Nasal cavity respiratory epithelium epithelial cell of viscerocranial mucosa (primary cell): ENCODE measurements at places on chromosomes 11 and 22. TPM values are rescaled to one million over a fixed set of nuclear protein-coding genes. Genes with fewer than 3 reads are reported as not detected.

The ARHGAP1 gene
- total RNA-seq = 17.4 and 49.9 TPM in 2 replicates

The MCAM gene
- 21.2 and 67.8 TPM in 2 replicates for total RNA-seq

The TRIM48 gene
- total RNA-seq = not detected in 2 replicates

The TSSC4 gene
- total RNA-seq = 49.8 and 77.2 TPM in 2 replicates

The MALAT1 gene
- total RNA-seq = 8,083 and 19,144 TPM in 2 replicates

The MCHR1 gene
- total RNA-seq = 0.14 TPM in 1 of 2 replicates, not detected in the other

The KCNK7 gene
- 0.57 and 0.68 TPM in 2 replicates for total RNA-seq

The TSPAN32 gene
- not detected in 2 replicates for total RNA-seq

The IFITM1 gene
- 5.9 and 7.9 TPM in 2 replicates for total RNA-seq

The REXO2 gene
- 112 and 124 TPM in 2 replicates for total RNA-seq

The MEI1 gene
- total RNA-seq = under 0.01 and 0.07 TPM in 2 replicates

The FZD4 gene
- total RNA-seq = 0.34 and 2.2 TPM in 2 replicates

The SEPTIN3 gene
- 0.21 TPM in 1 of 2 replicates, not detected in the other for total RNA-seq

The LGALS12 gene
- total RNA-seq = not detected in 2 replicates

The OR52R1 gene
- total RNA-seq = not detected in 2 replicates

The KRTAP5-3 gene
- not detected in 2 replicates for total RNA-seq

The OR6A2 gene
- under 0.01 and 0.14 TPM in 2 replicates for total RNA-seq

The DDT gene
- total RNA-seq = 53.7 and 68.4 TPM in 2 replicates

The MB gene
- 0.21 TPM in 1 of 2 replicates, not detected in the other for total RNA-seq

The MIOX gene
- 0.14 TPM in 1 of 2 replicates, not detected in the other for total RNA-seq

The KRTAP5-8 gene
- total RNA-seq = not detected in 2 replicates

The OR4A15 gene
- total RNA-seq = not detected in 2 replicates

The SULT4A1 gene
- total RNA-seq = under 0.01 and 0.50 TPM in 2 replicates

The GLYATL1 gene
- not detected in 2 replicates for total RNA-seq

The JHY gene
- total RNA-seq = 2.4 and 6.1 TPM in 2 replicates

The SHANK2 gene
- total RNA-seq = 2.7 and 9.8 TPM in 2 replicates

The DTX4 gene
- total RNA-seq = 1.7 and 14.5 TPM in 2 replicates

The SLC22A12 gene
- not detected in 2 replicates for total RNA-seq

The ACR gene
- total RNA-seq = under 0.01 and 0.14 TPM in 2 replicates

The ABTB2 gene
- 1.0 and 2.5 TPM in 2 replicates for total RNA-seq

The JAML gene
- total RNA-seq = not detected in 2 replicates

The SHISA8 gene
- total RNA-seq = not detected in 2 replicates

The TMEM138 gene
- total RNA-seq = 17.1 and 35.9 TPM in 2 replicates

The GAL gene
- 0.28 and 1.4 TPM in 2 replicates for total RNA-seq

The ASPHD2 gene
- total RNA-seq = 2.7 and 3.4 TPM in 2 replicates

The CNGA4 gene
- total RNA-seq = 0.07 TPM in 1 of 2 replicates, not detected in the other

The OR52E8 gene
- total RNA-seq = not detected in 2 replicates

The ISX gene
- not detected in 2 replicates for total RNA-seq

The ZP1 gene
- not detected in 2 replicates for total RNA-seq

The CRYBB3 gene
- total RNA-seq = not detected in 2 replicates

The FGF19 gene
- total RNA-seq = under 0.01 TPM in 1 of 2 replicates, not detected in the other

The NXPE1 gene
- not detected in 2 replicates for total RNA-seq

The TIMM10 gene
- total RNA-seq = 32.3 and 69.0 TPM in 2 replicates

The RFPL1 gene
- total RNA-seq = not detected in 2 replicates

The C11orf42 gene
- not detected in 2 replicates for total RNA-seq

The GDPD5 gene
- under 0.01 and 1.5 TPM in 2 replicates for total RNA-seq

The CHRM1 gene
- total RNA-seq = not detected in 2 replicates

The DCHS1 gene
- total RNA-seq = under 0.01 and 0.21 TPM in 2 replicates

The RBMXL2 gene
- total RNA-seq = not detected in 2 replicates
